Gastrocnemius medialis (tissue), 4 donors: ENCODE measurements at places on chromosomes 2 and 18. TPM values are rescaled to one million over a fixed set of nuclear protein-coding genes. Genes with fewer than 3 reads are reported as not detected.

ALK gene
- not detected for total RNA-seq

RALB gene
- total RNA-seq: 38.3 TPM

RAD51AP2 gene
- not detected for total RNA-seq

ICA1L gene
- 4.8 TPM for total RNA-seq

CFC1 gene
- not detected for total RNA-seq

CHN1 gene
- total RNA-seq: 3.4 TPM

DNA sequence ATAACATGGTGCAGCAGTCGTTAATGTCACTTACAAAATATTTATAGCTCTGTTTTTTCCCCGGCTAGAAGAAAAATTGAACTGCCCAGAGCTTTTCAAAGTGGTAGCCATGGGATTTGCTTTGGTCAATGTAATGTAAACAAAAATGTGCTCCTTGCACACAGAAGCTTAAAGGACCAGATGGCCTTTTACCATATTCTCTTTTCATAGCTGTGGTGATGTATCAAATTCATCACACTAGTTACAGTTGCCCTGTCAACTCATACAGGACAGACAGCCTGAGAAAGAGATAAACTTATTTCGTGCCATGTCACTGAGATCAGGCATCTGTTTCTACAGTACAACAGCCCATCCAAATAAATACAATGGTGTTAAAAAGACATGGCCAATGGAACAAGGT, 368.1 kb upstream of the CDH19 start:
- no peak for DNase-seq

DNA sequence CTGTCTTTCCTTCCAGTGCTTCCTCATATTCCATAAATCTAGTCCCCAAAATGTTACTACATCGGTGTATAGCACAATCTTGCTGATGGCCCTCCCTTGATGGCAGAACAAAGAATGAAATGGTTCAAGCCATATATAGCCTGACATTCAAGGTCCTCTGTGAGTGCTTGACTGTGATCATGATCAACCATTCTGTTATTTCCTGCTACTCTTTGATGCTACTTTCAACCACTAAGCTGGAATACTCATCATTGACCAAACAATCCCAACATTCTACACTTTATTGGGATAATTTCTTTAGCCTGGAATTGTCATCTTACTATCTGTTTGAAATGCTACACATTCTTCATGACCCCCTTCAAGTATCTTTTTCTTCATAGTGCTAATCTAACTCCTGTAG, 633.9 kb downstream of the PLCL1 start:
- DNase-seq: no peak

- DNase-seq: no peak
Observed at GRCh38 chr18:12408247-12408869, 629 bp downstream of the PRELID3A start.

DNA sequence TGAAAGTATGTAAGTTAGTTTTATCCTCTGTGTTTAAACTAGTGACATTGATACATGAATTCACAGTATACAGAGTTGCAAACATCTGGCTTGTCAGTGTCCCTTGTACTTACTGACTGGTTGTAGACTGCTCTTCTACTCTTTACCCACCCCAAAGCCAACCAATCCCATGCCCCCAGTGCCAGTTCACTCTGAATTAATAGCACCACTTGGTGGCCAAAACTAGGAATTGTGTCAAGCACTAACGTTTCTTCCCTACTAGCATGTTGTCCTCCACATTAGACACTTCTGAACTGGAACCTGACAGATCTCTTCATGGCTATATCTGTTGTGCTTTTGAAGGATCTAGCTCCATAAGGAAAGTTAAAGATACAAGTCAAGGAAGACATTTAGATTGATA, 27.2 kb upstream of the OTX1 start:
- DNase-seq: no peak

DNA sequence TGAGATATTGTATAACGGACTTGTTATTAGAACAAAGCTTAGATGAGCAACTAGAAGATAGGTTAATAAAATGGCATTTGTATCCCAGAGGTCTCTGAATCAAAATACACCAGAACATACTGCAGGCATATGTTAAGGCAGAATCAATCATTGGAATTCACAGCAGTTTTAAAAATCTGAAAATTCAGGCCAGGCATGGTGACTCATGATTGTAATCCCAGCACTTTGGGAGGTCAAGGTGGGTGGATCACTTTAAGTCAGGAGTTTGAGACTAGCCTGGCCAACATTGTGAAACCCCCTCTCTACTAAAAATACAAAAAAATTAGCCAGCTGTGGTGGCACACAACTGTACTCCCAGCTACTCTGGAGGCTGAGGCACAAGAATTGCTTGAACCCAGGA, 405.2 kb downstream of the ZEB2 start:
- no peak for DNase-seq

- no peak for DNase-seq
Observed at GRCh38 chr2:38533757-38534545, 68.8 kb downstream of the HNRNPLL start.

DNA sequence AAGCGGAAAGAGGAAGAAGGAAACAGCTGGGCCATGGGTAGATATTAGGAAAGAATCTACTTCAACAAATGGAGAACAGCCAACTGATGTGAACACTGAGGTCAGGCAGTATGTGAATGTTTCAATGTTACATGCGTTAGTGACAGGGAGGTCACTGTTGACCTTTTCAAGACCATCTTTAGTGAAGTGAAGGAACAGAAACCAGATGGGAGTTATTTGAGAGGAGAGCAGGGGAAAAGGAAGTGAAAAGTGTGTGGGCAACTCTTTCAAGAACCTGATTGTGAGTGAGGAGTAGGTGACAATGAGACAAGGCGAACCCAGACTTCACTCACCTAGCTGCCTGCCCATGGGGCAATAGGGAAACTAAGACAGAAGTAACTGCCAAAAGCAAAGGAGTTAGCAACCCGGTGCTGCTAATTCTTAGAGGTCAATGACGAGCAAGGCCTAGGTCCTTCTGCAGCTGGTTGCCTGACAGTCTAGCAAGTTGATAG, 67.0 kb downstream of the SP3 start:
- DNase-seq: no peak

DNA sequence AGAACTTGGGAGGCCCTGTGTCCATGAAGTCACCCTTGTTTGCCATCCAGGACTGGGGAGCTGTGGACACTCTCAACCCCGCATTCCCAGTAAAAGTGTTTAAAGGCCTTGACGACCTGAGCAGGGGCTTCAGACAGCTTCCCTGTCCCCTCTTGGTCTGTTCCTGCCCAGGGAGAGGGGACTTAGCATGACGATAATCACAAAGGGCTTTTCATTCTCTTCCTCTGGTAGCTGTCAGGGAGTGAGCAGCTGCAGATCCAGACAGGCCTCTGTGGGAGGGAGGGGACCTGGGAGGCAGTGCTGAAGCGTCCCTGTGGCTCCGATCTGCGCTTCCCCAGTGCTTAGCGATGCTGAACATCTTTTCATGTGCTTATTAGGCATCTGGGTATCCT, 77.8 kb upstream of the HS6ST1 start:
- DNase-seq: no peak

DNA sequence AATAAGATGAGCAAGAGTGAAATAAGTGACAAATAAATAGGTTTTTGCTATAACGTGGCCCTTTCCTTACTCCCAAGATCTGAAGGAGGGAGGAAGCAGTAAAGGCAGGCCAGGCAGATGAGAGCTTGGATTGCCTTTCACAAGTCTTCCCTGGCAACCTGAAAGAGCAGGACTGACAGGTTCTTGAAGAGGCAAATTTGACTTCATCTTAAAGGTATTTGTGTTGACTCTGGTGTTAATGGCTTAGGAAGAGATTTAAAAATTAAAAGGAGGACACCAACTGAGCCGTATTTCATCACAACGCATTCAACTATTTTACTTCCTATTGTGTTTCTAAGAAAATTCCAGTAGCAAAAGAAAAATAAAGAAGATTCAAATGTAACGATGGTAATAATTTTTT, 3.2 kb downstream of the STRN start:
- DNase-seq: no peak

GRCh38 chr2:18273205-18273604, 287.2 kb downstream of the RDH14 start:
- DNase-seq: no peak

DNA sequence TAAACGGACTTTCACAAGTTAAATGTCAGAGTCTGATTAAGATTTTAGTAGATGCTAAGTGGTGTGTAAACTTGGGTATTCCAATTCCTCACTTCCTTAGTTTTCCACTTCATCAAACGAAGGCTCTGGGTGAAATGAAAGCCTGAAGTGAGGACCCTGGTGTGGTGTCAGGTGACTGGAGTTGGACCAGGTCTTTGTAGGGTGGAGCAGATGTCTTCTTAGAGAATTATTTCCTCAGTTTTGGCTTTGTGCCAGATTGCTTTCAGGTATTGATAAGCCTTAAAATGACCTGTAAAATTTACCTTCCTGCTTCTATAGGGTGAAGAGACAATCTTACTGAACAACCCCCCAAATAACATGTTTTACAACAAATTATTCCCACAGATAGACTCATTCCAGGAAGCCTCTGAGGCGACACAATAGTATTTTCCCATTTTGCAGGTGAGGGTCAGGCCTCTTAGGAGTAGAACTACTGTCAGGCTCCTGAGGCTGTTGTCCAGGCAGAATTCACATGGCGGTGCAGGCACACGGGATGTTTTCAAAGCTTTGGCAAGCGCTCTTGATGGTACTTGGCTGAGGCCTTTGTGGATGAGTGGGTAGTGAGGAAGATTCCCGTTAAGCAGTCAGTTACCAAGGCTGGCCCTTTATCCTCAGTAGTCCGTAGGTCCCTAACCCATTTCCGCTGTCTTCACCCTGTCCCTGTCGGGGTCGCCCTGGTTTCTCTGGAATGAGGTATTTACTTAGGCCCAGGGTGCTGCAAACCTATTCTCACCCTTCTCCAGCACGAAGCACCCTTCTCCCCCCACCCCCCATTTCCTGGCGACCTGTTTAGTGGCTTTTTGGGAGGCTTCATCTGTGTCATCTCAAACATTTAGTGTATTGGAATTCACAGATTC, 6.6 kb downstream of the RPS7 start:
- no peak for DNase-seq

DNA sequence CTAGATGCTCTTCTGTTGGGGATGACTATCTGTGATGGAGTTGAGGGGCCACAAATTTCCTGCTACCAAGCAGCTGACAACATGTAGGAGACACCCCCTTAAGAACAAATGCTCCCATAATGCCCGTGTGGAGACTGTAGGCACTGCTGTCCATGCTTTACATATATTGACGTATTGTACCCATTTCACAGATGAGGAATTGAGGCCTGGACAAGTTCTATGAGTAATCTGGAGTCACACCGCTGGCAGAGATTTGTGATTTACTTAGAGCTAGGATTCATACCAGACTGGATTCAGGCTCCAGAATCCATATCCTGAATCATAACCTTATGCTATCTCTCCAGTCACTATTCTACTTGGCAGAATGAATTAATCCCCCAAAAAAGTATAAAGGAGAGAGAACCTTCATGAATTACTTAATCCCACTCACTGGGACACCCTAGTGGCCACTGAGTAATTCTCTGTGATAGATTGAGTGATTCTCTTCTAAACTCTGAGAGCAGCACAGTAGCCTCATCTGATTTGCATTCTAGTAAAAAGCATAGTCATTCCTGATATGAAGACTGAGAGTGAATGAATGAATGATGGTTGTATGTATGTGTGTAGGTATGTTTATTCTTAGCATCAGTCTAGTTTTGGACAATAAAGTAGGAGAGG, 460.7 kb upstream of the MEIS1 start:
- no peak for DNase-seq

GRCh38 chr18:55588111-55588869, at the start of gene TCF4:
Gene TCF4, minus strand, starts transcription at chr18:55588192. Its CDS starts 1,076 bp downstream, at chr18:55587116.
- DNase-seq: peak; percentile 55
